ENCODE measurements at places on chromosomes 3 and 15.

- DNase-seq = no peak
Observed at GRCh38 chr3:16372362-16373292, 107.6 kb downstream of the OXNAD1 start.

- no peak for DNase-seq
Observed at GRCh38 chr3:4732925-4733324, 239.8 kb downstream of the ITPR1 start.

DNA sequence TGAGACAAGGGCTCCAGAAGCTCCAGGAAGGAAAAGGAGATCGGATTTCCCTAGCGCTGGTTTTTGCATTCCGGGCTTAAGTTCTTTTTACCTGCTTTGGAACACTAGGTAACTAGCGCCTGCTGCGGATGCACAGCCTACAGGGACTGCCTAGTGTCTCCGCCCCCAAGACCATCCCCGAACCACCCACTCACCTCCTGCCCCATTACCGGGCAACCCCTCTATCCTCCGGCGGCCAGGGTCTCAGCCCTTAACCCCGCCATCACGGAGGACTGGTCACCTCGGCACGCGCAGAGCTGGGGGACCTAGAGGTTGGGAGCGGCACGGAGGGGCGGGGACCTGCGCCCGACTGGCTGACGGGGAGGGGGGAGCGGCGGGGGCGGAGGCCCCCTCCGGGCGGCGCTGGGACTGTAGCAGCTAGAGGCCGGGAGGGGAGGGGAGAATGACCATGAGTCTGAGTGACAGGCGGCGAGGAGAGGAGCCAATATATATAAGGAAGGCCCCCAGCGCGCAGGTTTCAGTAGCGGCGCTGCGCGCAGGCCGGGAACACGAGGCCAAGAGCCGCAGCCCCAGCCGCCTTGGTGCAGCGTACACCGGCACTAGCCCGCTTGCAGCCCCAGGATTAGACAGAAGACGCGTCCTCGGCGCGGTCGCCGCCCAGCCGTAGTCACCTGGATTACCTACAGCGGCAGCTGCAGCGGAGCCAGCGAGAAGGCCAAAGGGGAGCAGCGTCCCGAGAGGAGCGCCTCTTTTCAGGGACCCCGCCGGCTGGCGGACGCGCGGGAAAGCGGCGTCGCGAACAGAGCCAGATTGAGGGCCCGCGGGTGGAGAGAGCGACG, at the start of gene DLL4:
Gene DLL4, plus strand, starts transcription at position 520 of the 839 bp plus-strand sequence. CDS start 329 bp downstream, outside the sequence.
- peak; percentile 94 for DNase-seq

DNA sequence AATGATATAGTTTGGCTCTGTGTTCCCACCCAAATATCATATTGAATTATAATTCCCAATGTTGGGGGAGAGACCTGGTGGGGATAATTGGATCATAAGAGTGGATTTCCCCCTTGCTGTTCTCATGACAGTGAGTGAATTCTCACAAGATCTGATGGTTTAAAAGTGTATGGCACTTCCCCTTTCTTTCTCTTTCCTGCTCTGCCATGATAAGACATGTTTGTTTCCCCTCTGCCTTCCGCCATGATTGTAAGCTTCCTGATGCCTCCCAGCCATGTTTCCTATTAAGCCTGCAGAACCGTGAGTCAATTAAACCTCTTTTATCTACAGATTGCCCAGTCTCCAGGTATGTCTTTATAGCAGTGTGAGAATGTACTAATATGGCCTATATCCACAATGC, 126.7 kb upstream of the GMNC start:
- no peak for DNase-seq

GRCh38 chr3:167251678-167252077, 128.4 kb downstream of the ZBBX start:
- no peak for DNase-seq

- DNase-seq = no peak
Observed at GRCh38 chr15:77518458-77518857, 97.8 kb downstream of the HMG20A start.

GRCh38 chr3:156803952-156804741, 22.0 kb upstream of the LEKR1 start:
- DNase-seq = no peak

GRCh38 chr3:140629357-140630137, 48.3 kb upstream of the TRIM42 start:
- no peak for DNase-seq

DNA sequence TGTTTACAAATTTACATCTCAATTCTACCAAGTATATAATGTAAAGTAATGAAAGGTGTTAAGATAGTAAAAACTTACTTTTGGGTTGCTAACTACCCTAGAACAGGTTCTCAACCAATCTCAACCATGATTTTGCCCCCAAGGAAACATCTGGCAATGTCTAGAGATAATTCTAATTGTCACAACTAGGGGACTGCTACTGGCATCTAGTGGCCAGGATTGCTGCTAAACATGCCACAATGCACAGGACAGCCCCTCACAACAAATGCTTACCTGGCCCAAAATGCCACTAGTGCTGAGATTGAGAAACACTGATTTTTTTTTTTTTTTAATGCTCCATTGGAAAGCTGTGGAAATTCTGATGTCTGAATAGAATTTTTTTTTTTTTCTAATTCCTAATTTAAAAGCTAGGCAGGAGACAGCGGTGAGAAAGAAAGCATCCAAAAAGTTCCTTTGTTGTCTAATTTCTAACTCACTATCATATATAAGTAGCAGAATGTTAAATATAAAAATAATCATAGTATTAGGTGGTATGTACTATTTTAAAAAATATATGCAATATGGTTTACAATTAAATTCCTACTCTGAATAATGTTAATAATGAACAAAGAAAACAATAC, 81.5 kb downstream of the TJP1 start:
- peak; percentile 39 for DNase-seq

DNA sequence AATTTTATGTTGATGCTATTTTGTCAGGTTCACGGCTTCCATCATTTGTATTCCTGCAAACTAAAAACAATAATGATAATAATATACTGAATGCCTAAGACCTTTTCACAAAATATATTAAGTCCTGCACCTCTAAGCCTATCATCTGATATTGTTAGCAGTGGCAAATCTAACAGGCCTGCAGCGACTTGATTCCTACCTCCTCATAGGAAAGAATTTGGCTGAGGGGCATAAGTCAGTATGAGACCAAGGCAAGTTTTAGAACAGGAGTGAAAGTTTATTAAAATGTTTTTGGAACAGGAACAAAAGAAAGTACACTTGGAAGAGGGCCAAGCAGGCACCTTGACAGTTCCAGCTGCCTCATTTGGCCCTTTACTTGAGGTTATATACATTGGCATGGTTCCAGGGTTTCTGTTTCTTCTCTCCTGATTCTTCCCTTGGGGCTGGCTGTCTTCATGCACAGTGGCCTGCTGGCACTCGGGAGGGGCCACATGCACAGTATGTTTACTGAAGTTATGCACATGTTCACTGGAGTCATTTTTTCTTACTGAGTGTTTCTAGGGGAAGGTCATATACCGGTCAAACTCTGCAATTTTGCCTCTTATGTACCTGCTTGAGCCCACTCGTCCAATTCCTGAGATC, 418.1 kb downstream of the EPHA6 start:
- no peak for DNase-seq

GRCh38 chr3:141649871-141650270, 88.2 kb upstream of the RNF7 start:
- no peak for DNase-seq

DNA sequence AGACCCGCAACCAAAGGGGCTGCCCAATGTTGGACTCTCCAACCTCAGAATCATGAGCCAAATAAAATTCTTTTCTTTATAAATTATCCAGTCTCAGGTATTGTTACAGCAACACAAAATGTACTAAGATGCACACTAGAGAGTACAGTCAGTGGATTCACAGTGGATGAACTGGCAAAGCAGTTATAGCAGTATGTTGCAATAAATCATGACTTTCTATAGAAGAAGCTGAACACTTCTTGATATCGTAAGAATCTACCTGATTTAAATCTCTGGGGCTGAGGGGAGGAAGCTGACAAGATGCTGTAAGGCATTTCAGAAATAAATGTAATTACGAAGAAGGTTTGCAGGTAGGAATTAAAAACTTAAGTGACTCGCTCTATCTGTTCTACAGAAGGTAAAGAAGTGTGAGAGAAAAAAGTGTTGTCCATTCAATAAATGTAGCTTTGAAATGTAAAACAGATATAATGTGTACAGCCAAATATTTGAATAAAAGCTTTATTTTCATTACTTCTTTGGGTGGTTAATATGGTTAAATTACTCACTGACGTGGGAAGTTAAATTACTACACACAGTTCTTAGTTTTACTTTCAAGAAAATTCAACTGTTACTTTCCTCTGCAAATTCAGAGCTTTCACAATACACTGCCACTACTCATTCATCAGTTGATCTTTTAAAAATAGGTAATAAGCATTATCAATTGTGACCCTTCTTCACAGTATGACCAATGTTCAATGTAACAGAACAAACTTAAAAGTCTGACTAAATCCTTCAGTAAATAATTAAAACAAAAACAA, 439.1 kb downstream of the SHQ1 start:
- no peak for DNase-seq

DNA sequence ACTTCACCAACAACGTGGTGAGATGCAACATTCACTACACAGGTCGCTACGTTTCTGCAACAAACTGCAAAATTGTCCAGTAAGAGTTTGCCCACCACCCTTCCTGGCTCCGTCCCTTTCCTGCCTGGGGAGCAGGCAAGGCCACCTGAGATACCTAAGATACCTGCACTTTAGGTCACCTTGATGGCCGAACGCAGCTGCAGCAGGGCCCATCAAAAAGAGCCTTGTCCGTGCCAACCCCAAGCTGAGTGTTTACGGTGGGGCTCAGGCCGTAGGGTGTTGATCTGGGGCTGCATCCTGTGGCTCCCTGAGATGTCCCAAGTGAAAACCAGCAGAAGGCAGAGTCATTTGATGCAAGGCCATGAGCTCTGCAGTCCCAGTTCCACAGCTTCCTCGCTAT, 23.2 kb downstream of the LOXL1 start:
- DNase-seq = no peak

DNA sequence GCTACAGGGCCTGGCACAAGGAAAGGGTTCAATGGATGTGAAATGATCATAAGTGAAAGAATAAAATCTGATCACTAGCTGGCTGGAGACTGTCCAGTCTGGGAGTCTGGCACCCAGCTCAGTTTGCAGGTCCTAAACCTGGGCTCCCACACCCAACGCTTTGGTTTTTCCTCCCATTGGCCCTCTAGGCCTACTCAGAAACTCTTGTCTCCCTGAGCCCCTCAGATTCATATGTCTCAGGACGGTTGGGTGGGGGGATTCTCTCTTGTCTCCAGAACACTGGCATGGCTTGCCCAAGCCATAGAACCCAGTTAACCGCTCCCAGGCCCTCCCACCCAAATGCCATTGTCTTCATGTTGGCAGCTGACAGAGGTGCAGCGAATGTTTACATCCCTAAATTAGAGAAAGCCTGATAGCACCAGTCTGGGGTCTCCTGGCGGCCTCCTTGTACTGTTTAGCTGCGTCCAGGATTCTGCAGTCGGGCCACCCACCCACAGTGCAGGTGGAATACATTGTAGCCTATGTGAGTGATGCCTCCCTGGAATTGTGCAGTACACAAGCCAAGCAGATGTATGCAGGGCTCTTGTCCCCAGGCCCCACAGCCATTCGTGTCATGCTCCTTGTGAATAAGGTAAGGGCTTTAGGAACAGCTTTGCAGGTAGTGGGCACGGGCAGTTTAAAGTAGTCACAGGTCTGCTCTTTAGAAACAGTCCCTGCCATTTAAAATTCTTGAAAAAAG, 266.3 kb downstream of the XXYLT1 start:
- DNase-seq = no peak

Measured in WERI-Rb-1 (cell line).